ENCODE measurements at places on chromosomes 6 and 20. TPM values are rescaled to one million over a fixed set of nuclear protein-coding genes. Genes with fewer than 3 reads are reported as not detected.

DNA sequence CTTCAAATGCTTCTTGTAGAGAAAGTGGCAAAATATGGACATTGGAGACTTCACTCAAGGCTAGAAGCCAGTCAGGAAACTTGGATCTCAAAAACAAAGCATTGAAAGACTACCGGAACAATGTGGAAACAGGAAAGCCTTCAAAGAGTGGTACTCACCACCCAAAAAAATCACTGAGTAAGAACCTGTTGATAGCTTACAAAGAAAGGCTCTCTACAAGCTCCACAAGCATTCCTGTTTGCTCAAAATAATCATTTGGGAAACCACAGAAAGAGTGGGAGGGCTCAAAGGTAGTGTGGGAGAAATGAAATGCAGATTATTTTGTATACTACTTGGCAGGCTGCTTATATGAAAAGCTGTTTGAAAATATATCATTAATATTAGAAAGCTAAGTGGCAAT is 9.5 kb upstream of the DST start:
- DNase-seq = peak; percentile 41

DNA sequence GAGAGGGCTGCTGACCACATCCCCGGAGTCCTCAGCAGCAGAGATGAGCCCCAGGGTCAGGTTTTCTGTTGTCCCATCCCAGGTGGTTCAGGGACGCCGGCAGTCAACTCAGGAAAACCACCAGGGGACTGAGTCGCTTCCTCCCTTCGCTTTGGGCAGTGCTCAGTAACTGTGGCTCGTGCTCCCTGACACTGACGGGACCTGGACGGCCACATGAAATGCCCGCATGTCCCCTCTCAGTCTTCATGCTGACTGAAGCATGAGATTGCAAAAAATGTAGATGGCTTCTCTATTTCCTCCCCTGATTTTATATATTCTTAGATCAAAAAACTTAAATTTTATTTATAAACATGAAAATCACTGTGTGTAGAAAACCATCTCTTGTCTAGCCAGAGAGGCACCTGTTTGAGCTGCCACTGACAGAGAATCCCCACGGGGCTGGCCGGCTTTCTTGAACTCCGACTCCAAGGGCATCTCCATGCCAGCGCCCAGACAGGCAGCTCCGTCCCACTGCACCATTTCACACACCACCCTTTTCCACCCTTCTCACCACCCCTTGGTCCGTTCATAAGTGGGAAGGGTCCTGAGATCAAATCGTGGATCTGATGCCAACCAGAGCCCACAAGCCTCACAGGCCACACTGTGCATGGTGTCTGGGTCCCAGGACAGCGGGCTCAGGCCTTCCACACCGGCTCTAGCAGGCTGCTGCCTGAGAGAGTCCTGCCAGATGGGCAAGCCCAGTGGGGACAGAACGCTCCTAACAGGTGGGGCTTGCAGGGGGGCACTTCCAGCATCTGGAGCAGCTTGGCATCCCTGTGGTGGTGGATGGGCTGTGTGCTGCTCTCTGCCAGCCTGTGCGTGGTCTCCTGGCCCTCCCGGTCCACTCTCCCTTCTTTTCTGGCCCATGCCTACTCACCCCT is 98.2 kb downstream of the SMOC2 start:
- no peak for DNase-seq

DNA sequence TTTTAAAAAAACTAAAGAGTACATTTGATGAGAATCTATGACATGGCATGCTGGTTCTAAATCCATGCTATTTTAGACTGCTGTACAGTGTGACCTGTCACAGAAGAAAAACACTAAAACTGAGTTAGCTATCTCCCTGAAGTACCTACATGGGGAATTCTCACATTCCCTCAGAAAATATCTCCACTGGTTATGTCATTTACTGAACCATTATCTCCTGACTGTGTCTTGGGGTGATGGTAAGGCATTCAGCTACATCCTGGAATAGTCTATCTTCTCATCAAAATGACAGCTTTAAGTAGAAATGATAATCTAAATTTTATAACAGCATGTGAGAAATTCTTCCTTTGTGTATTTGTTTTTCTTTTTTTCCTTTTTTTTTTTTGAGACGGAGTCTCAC is 172.1 kb upstream of the HTR1E start:
- no peak for DNase-seq

- no peak for DNase-seq
Observed at GRCh38 chr6:24064832-24065231, 61.2 kb upstream of the NRSN1 start.

DNA sequence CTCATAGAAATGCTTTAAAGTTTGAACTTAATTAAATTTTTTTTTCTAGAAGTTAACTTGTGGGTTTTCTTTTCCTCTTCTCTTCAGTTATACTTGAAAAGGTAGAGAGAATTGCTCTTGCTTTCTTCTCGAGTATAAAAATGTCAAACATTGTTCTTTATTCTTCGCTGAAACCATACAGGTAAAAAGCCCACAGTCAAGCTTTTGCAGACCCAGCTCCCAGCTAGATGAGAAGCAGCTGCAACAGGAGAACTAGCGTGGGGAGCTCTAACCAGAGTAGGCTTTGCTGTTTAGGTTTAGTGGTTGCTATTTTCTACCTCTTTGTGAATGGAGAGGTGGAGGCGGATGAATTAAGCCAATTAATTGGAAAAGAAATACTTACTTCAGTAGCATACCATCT is 102.7 kb downstream of the JARID2 start:
- DNase-seq = no peak

DNA sequence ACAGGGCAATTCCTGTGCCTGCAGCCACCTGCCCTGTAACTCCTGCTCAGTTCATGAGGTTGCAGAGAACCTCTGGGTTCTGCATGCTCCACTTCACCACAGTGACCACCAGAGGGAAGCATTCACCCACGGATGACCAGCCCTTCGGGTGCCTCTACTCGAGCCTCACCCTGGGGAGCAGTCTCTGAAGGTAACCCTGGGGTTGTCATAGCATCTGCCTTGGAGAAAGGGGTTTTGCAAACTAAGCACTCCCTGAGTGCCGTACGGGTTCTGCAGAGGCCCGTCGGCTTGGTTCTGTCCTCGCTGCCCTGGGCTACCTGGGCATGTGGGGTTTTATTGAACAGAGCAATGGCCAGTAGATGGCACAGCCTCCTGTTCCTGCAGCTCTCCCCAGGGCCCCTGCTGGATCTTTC is 10.2 kb upstream of the CST5 start:
- no peak for DNase-seq

DNA sequence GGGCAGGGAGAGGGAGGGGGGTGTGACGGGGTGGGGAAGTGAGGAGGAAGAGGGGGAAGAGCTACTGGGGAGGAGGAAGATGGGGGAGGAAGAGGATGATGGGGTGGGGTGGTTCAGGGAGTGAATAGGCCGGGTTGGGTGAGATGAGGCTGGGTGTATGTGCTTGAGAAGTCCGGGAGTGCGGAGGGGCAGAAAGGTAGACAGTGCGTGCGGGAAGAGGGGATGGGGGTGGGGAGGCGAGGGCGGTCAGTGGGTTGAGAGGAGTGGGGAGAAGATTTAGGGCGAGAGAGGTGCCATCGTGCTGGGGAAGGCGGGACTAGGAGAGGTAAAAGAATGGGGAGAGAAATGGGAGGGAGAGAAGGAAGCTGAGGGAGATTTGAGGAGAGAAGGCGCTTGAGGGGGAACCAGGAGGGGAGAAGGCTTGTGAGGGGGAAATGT is 30.9 kb upstream of the NOTCH4 start:
- DNase-seq = no peak

DNA sequence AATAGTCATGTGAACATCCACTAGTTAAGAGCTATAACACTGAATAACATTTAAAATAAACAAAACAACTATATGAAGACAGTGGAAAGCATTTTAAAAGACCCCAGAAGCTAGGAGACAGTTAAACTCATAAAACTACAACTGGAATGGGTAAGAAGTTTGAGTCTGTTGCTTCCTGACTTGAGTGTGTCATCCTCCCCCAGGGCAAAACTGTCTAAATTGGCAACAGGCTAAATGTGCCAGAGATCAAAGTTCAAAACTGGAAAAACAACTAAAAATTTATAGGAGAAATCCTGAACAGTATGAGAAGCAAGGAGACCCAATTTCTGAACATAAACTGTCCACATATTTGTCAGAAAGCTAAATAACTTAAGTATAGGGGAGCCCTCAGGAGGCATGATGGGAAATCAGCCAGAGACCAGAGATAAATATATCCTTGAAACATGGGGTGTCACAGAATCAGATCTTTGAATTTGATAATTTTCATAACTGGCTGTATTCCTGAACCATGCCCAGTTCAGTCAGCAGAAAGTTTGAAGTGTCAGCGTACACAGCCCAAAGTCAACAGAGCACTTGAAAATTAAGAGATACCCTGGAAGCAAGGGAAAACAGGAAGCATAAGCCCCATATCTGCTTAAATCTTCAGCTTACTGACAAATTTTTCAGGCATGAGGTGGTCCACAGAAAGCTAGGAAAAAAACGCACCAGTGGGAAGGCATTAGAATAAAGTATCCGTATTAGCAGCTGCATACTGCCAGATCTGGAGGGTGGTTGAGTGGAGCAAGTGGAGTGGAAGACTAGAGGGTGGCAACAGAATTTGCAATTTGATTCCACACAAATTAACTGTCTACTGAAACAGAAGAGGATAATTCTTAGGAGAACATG is 516.1 kb upstream of the MAN1A1 start:
- no peak for DNase-seq

- DNase-seq = no peak
Observed at GRCh38 chr6:155519176-155519738, 63.6 kb upstream of the NOX3 start.

Gene USP49
- 3.9 TPM for total RNA-seq

DNA sequence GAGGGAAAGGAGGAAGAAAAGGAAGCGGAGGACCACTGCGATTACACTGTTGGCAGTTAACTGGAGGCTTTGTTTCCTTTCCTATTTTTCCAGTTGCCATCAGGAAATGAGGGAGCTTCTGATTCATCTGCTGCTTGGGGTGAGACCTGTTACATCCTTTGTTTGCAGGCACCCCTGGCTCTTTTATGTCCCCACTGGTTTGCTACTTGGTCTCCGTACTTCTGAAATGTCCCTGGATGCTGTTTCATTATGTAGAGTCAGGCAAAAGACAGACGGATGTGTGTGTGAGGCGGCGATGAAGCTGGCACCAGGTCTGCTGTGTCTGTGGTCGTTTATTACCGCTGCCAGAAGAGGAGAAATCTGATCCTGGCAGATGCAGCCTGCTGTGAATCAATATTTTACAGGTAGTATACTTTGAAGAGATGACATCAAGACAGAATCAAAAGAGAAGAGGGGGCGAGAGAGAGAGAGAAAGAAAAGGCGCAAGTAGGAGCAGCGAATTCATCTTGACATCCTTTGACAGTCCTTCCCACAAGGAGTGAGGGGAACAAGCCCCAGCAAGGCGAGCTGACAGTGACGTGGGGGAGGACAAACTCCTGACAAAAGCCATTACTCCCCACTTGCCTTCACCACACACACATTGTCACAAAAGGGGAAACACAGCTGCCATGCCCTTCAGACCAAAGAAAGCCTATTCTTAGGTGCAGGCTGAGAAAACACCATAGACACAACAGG is 145.9 kb upstream of the FBXL4 start:
- DNase-seq = no peak

DNA sequence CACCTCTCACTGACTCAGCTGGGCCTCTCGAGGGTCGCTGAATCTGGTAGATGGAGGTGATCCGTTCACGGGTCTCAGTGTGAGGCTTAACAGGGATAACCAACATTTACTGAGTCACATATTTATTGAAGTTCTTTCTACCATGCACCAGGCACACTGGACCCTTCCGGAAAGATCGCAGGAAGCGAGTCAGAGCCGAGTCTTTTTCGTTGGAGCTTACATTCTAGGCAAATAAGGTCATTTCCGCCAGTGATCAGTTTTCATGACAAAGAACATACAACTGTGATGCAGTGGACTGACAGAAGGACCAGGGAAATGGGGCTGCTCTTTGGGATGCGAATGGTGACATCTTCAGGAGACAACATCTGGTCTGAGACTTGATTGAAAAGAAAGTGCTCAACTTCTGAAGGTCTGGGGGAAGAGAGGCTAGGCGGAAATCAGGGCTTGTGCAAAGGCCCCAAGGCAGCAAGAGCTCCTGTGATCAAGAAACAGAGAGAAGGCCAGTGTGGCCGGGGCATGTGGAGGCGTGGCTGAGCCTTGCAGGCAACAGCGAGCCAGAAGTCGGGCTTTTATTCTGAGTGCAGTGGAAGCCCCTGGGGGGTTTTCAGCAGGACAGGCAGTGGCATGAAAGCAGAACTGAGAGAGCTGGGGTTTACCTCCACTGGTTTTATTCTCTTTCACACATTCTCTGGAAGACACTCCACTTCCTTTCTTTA is 56.7 kb downstream of the APCDD1L start:
- DNase-seq = peak; percentile 36

Data from Daoy (cell line).